ENCODE measurements at places on chromosomes 12 and 14.

DNA sequence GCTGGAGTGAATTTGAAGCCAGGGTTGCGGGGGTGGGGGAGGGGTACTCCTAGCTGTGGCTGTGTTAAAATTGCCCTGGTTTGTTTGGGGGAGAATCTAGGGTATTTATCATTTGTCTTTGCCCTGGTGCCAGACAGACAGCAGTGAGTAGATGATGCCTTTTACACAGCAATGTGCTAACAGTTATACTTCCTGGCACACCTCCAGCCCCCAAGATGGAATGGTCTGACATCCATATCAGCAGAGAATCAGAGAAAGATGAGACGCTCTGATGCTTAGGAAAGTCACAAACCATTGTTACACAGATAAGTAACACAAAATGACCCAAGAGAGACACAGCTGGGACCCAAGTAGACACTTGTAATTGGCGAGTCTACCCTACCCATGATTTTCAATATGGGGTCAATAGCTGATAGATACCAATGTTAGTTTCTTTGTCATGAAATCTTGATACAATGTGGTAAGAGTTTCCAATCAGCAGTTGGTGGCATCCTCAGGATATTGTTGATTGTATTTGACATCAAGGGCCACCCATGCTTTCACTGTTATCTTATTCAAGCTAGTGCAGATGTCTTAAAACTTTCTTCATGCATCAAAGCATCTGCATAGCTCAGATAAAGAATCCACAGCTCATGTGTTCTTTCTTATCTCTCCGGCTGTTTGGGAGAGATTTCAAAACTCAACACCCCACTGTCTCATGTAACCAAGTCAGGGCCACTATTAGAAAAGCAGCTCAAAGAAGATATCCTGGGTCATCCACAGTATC is 2.6 kb upstream of the PRKAB1 start:
- no peak for DNase-seq

- DNase-seq = no peak
Measured at GRCh38 chr12:8034802-8035201, 2.3 kb downstream of the FOXJ2 start.

DNA sequence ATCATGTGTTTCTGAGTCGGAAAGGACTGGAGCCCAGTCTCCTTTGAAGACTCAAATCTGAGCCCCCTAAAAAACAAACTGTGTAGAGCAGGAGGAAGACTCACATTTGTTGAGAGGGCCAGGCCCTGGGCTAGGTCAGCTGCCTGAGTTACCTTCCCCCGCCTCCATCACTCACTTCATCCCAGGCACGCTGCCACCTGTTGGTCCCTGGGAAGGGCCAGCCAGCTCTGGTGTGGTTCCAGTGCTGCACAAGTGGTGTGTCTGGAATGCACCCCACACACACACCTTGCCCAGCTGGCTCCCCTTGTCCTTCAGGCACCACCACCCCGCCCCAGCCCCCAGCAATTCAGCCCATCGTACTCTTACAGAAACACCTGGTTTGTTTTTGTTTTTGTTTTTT is 9.0 kb downstream of the MVK start:
- DNase-seq = peak; percentile 92

DNA sequence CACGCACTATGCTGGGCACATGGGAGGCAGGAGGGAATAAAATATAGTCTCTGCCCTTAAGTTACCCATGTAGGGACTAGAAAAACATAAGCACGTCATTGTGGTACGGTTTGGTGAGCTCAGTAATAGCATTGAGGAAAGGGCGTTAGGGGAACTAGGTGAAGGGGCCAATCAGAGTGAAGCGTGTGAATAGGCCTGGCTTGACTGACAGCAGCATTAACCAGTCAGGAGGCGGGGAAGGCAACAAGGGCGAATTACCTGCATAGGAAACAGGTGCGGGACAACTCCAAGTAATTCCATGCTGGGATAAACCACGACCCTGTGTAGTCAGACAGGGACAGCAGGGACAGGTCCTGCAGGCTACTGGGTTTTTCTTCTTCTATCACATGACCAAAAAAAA is 107.7 kb downstream of the UNC79 start:
- DNase-seq = no peak

- DNase-seq = no peak
Measured at GRCh38 chr12:92299344-92299743, 153.7 kb upstream of the BTG1 start.

- no peak for DNase-seq
Measured at GRCh38 chr14:66070542-66071319, 415.4 kb upstream of the CCDC196 start.
